ENCODE measurements at places on chromosomes 1 and 21. TPM values are rescaled to one million over a fixed set of nuclear protein-coding genes. Genes with fewer than 3 reads are reported as not detected.

TNFSF4 gene
- total RNA-seq = 1.5 TPM

HJV gene
- 0.40 TPM for total RNA-seq

TGFB2 gene
- 10.3 TPM for total RNA-seq

CFAP141 gene
- not detected for total RNA-seq

KCNJ9 gene
- total RNA-seq = not detected

KHDC4 gene
- 44.5 TPM for total RNA-seq

CD247 gene
- total RNA-seq = 5.2 TPM

NT5C1A gene
- total RNA-seq = 2.9 TPM

CAPN8 gene
- 35.6 TPM for total RNA-seq
